ENCODE measurements at places on chromosomes 11 and 22.

DNA sequence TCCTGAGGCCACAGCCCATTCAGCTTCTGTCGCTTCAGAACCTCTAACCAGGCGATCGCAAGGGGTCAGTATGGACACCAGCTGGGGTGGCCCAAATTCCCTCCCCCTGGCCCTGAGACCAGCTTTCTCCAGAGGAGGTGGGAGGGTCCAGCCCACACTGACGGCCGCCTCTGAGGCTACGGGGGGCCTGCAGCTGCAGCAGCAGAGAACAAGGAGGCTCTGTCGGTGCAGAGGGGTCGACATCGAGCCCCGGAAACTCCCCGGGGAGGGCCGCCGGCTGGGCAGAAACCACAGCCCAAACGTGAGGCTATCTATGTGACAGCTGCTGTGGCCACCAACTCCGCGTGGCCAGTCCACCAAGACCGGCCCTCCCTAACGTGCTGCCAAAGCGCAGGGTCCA, 40.8 kb downstream of the ELFN2 start:
- DNase-seq = no peak

DNA sequence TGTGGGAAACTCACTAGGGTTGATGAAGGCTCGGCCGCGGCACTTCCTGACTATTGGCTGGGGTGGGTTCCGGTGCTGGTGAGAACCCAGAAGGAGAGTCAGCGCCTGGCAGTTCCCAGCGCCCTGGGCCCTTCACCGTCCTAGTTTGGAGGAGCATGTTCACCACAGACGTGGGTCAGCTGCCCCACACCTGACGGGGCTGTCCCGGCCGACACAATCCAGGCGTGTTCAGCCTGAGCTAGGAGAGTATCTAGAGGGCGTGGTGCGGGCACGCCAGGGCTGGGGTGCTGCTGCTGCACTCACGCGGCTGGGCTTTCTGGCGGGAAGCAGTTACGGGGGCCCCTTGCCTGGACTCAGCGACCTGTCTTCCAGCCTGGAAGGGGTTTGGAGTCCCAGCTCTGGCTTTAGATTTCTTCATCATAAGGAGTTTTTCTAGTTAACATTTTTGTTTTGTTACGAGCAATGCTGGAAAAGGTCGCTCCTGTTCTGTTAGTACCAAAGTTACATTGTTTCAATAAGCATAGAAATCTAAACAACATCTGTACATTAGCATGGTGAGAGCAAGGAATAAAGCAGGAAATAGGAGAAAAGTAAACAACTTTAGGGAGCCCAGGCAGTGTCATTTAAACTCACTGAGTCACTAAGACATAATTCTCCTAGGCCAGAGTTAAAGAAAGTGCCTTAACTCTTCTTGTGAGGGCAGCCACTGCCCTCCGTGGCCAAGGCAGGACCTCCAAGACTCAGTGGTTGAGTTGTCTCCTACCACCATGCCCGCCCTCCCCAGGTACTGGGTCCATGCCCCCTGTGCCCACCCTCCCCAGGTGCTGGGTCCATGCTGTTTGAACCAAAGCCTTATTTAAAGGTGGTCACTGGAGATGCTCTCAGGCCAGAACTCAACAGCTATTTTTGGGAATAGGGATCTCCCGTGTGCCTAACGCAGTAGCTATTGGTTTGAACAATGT, 12.1 kb upstream of the ADORA2A start:
- no peak for DNase-seq

GRCh38 chr22:38987171-38987895, 5.2 kb downstream of the APOBEC3B start:
- no peak for DNase-seq

DNA sequence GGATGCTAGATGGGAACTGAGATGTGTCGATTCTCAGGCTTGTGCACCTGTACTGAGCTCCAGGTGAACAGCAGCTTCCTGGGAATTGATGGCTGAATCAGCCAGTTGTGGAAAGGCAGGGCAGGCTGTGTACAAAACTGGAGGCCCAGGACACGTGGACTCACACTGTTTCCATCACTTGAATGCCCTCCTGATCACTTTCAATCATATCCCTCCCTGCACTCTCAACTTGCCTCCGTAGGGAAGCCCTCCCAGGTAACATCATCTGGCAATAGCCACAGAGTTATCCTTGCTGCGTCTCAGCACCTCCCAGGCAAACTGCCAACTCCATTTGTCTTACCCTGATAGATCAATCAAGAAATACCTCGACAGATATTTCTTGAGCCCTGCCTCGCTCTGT, 10.1 kb downstream of the FAM83F start:
- no peak for DNase-seq

GRCh38 chr11:134504146-134504905, 92.3 kb upstream of the B3GAT1 start:
- DNase-seq = no peak

GRCh38 chr11:19874266-19874665, 161.6 kb downstream of the NAV2 start:
- DNase-seq = no peak

DNA sequence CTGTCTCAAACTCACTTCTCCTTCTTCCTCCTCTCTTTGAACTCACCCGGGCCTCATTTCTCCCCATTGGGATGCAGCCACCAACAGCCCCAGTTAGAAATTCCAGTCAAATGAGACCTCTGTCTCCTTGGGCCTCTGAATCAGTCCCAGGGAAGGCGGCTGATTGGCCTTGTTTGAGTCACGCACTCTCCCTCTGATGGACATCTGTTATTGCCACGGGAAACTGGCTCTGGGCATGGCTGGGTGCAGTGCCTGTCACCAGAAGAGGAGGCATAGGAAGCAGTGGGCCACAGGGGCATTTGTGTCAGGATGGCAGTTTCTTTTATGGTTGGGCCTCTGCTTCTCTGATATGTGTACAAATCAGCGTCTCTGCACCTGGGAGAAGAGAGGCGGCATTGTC, 9.6 kb upstream of the WNT11 start:
- DNase-seq = no peak

DNA sequence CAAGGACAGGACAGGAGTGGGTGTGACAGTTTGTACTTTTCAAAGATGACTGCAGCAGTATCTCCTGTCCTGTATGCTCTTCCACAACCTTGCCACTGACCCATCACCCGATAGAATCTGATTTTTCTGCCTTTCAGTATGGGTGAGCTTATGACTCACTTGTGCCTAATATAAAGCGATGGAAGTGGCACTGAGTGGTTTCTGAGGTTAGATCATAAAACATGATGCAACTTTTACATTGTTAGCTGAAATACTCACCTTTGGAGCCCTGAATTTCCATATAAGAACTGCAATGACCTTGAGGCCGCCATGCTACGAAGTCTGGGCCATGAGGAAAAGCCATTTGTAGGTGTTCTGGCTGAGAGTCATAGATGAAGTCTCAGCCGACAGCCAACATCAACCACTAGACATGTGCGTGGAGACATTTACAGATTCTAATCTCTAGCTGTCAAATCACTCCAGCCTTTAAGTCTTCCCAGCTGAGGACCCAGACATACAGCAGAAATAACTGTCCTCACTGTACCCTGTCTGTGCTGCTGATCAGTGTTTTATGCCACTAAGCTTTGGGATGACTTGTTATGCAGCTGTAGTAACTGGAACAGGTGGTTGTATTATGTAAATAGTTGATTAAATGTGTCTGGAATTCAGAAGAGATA, 105.9 kb upstream of the ARHGAP20 start:
- DNase-seq = no peak

- DNase-seq = no peak
These were observed 30.9 kb upstream of the GRAMD4 start for GRCh38 chr22:46589141-46589748.

DNA sequence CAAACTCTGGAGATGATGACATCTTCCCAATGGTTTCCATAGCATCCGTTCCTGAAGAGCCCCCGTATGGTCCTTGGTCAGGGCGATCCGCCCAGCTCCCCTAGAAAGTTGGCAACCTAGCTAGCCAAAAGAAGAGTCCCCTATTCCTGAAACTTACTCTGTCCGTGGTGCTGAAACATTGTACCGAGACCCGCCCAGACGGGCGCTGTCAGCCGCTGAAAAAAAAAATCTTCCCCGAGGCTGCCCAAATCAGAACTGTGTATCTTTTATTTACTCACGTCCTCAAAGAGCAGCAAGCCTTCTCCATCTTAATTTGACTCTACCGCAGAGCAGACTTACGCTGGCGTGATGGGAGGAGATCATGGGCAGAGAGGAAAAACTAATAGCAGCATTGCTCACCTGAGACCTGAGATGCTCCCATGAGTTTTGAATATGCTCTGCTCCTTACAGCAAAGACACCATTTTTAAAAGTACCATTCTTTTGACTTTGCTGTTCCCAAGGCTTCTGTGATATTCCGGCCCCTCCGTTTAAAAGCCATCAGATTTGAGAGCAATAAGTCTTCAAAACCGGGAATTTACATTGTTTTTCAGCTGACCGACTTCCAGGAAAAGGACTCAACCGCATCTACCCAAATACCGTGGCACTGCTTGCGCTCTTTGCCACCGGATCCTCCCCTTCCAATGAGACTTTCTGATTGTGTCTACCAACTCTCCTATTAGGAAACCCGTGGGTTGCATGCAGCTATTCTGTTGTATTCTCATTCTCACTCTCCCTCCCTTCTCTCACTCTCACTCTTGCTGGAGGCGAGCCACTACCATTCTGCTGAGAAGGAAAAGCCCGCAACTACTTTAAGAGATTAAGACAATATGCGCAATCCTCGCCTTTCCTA, at the start of gene SLC17A6:
SLC17A6 (plus strand) TSS at position 786 of the 890 bp plus-strand sequence. CDS start 153 bp downstream, outside the sequence.
- no peak for DNase-seq

- no peak for DNase-seq
These were observed 291.1 kb upstream of the C11orf87 start for GRCh38 chr11:109130910-109131309.

DNA sequence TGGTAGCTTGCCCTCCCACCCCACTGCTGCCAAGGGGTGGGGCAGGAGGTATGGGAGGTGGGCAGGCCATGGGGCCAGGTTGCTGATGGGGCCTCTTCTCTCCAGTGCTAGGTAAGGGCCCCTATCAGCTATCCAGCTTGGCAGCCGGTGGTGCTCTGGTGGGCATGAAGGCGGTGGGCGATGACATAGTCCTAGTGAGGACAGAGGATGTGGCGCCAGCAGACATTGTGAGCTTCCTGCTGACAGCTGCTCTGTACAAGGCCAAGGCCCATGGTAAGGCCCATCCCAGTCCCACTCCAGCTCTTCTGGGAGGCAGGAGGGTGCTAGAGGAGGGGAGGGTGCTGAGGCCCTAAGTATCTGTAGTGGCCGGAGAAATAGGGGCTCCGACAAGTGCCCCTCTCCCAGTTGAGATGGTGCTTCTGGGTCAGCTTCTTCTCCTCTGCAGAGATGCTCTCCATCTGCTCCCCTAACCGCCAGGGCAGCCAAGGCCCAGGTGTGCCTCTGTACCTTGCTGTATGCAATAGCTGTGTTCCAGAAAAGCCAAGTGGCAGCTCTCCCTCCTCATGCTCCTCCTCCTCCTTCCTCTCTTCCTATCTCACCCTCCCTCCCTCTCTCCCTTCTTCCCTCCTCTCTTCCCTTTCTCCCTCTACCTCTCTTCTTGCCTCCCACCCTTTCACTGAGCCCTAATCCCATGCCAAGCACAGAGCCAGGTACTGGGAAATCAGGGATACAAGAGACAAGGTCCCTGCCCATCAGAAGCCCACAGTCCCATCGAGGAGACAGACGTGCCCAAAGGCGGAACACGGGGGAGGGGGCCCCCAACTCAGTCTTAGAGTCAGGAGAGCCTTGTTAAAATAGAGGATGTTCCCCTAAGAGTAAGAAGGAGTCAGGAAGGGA, 55.3 kb downstream of the OTOG start:
- no peak for DNase-seq

GRCh38 chr22:37449331-37450001, 22.2 kb upstream of the ELFN2 start:
- DNase-seq = no peak

DNA sequence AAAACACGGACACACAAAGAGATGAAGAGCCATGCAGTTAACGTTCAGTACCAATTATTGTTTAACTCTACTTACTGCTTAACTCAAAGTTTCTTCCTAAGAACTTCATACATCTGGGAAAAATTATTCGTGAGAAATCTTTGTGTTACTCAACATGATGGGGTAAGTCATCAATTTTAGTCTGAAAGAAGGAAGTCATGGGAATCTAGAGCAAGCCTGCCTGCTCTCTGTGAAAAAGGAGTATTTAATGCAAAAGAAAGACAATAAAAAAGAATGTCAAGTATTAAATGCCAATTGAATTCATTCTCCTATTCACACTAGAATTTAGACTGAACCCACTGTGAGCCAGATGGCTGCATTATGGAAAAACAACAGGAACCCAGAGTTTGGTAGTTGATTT, 16.0 kb downstream of the TMEM123 start:
- DNase-seq = no peak

- no peak for DNase-seq
These were observed 7.4 kb downstream of the LZTR1 start for GRCh38 chr22:20989323-20990138.

DNA sequence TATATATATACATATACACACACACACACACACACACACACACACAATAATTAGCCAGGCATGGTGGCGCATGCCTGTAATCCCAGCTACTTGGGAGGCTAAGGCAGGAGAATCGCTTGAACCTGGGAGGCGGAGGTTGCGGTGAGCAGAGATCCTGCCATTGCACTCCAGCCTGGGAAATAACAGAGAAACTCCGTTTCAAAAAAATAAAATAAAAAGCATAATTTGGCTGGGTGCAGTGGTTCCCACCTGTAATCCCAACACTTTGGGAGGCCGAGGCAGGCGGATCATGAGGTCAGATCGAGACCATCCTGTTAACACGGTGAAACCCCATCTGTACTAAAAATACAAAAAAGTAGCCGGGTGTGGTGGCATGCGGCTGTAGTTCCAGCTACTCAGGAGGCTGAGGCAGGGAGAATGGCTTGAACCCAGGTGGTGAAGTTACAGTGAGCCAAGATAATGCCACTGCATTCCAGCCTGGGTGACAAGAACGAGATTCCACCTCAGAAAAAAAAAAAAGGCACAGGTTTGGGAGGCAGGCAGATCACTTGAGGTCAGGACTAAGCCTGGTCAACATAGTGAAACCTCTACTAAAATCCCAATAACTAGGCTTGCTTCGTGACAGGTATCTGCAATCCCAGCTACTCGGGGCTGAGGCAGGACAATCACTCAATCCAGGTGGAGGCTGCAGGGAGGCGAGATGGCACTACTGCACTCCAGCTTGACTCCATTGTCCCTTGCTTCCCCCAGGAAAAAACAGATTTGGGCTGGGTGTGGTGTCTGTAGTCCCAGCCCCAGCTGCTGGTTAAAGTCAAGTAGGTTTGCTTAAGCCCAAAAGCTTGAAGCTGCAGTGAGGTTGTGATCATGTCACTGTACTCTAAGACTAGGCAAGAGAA, 11.8 kb upstream of the WDR74 start:
- DNase-seq = no peak

Measured in NCI-H1930 (cell line).